ENCODE measurements at places on chromosomes 4 and X.

GRCh38 chr4:150746156-150746555 lies 164.2 kb downstream of the MAB21L2 start:
- no peak for DNase-seq

- no peak for DNase-seq
Measured at GRCh38 chrX:84358271-84358670, 144.0 kb downstream of the HDX start.

DNA sequence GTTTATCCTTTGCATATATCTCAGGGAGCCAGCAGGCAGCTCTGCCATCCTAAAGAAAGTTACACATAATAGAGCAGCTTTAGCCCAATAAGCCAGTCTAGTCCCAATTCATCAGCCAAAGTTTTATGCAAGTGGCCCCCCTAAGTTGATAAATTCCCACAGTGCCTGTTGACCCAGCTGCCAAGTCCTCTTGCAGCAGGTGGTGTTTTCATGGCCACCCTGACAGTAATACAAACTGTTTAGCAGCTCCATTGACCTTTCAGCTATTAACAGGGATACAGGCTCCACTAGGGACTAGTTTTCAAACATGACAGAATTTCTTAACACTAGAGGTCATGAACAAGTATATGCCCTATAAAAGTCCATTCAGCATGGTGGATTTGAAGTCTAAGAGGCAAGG lies 77.5 kb downstream of the HHIP start:
- no peak for DNase-seq

GRCh38 chr4:81040012-81040659 lies 9.6 kb downstream of the BMP3 start:
- DNase-seq = peak; percentile 22

GRCh38 chr4:87239821-87240220 lies 19.4 kb upstream of the KLHL8 start:
- no peak for DNase-seq

DNA sequence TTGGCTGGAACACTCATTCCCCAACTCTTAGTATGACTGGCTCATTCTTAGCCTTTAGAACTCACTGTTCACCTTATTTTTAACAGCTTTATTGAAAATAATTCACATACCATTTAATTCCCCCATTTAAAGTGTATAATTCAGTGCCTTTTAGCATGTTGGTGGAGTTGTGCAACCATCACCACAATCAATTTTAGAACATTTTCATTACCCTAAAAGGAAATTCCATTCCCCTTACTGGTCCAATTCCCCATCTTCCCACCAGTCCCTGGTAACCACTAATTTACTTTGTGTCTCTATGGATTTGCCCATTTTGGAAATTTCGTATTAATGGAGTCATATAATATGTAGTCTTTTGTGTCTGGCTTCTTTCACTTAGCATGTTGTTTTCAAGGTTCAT lies 19.7 kb downstream of the NHSL2 start:
- no peak for DNase-seq

- no peak for DNase-seq
Measured at GRCh38 chrX:39688576-39689375, 409.0 kb downstream of the BCOR start.

DNA sequence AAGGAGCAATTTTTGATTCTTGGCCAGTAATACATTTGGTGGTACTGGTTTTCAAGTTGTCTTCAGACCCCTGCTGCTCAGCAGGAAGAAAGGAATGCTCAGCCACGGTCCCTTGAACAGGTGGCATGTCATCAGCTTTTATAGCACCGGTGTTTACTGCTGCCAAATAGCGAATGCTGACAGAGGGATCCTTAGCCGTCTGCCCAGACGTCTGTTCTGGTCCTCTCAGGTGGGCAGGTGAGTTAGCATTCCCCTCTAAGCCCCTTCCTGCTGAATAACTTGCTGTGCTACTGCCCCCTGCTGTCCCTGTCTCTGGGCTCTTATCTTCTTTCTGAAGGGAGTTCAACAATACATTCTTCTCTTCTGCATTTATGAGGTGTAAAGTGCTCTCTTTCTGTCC lies 28.4 kb downstream of the BOD1L1 start:
- DNase-seq = no peak

GRCh38 chr4:118968005-118968404 lies 79.4 kb downstream of the SYNPO2 start:
- DNase-seq = peak; percentile 98

GRCh38 chr4:184282251-184282713 lies 64.6 kb upstream of the ENPP6 start:
- no peak for DNase-seq

DNA sequence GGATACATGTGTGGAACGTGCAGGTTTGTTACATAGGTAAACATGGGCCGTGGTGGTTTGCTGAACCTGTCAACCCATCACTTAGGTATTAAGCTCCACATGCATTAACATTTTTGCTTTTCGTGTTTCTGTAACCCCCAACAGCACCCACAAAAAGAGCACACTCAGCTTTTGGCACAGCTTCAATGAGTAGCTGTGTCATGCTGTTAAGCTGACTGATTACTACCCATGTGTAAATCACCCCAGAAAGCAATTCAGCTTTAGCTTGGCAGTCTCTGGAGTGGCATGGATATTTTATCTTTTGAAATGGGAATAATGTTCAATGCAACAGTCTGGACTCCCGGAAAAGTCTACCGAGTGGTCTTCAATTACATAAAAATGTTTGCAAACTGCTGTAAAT lies 734.3 kb downstream of the STIM2 start:
- DNase-seq = no peak

- no peak for DNase-seq
Measured at GRCh38 chrX:10240918-10241317, 84.1 kb downstream of the CLCN4 start.

- no peak for DNase-seq
Measured at GRCh38 chrX:69238114-69238886, 73.0 kb upstream of the PJA1 start.

DNA sequence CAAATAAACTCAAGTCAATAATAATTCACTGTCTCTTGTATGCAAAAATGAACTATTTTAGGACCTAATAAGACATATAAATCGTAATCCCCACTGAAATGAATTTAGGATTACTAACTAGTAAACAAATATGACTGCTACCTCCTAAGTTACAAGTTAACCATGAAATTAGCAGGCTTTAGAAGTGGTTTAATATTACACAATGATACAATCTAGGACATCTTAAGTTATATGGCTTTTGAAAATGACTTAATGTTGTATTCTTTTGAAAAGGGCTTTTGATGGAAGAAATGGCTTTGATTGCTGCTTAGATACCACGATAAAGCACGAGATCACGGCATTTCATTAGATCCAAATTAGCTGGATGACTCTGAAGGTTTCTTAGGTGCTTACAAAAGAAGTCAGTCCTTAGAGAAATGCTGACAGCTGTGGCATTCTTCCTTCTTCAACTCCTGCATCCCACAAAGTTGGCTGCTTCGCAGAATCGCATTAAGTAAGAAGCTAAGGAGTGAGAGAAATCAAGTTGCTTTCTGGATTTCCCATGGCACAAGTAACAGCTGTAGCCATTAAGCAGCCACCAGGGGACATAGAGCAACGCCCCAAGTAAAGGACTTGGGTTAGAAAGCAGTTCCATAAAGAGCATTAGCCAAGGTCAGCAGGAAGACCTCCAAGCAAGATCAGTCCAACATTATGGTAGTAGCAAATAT lies 6.9 kb downstream of the SLC10A7 start:
- DNase-seq = no peak

DNA sequence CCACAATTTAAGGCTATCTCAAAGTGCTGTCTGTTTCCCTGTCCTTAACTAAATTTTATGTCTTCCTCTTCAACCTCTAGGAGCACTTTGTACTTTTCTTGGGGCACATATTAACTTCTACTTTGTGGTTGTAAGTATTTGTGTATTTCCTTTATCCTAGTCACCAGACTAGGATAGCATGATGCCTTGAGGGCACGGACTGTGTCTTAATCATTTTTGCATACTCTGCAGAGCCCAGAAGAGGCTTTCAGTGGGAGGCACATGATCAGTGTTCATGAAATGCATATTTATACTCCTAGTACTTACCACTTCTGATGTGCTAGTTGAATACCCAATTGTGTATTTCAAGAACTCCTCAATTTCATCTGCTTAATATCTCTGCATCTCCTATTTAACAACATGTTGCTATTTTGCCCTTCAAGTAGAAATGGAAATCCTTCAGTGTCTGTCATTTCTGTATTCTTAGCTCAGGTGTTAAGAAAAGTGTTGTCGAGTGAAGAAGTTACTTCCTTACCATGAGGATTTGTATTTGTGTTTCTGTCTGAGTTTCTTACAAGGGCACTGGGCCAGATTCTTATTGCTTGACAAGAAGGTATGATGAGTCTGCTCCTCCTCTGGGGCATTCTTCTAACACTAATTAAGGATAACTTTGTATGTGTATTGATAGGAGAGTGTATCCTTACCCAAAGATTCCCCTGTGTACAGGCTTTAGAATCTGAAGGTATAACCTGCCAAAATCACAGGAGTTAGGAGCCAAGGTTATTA lies 28.3 kb upstream of the PGRMC2 start:
- DNase-seq = peak; percentile 97

- DNase-seq = no peak
Measured at GRCh38 chrX:148577741-148578140, 77.3 kb downstream of the AFF2 start.

- no peak for DNase-seq
Measured at GRCh38 chr4:177191586-177191985, 118.1 kb upstream of the NEIL3 start.

- DNase-seq = peak; percentile 83
Measured at GRCh38 chr4:114383721-114384120, 214.9 kb upstream of the UGT8 start.
